Stimulated activated naive CD4-positive, alpha-beta T cell (primary cell): ENCODE measurements at places on chromosomes 4 and X.

GRCh38 chr4:165440415-165441158 is 61.8 kb downstream of the CPE start:
- DNase-seq = no peak

DNA sequence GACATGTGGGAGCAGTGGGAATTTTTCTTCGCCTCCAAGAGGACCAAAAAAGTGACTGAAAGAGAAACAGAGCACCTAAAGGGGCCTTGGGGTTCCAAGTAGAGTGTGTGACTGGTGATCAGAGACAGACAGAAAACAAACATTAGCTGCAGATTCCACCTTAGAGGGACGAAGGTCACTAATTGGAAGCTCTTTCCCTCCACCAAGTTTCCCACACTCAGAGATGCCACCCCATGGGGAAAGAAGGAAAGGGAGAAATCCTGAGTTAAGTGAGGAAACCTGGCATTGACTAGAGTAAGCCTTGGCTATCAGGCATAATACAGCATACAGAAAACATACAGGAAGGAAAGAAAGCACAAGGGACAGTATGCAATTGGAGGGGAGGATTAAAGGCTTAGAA is 90.9 kb downstream of the HNRNPD start:
- no peak for DNase-seq

GRCh38 chr4:36773467-36773866 is 471.1 kb upstream of the NWD2 start:
- no peak for DNase-seq

GRCh38 chrX:50635817-50636365 is 165.3 kb upstream of the DGKK start:
- no peak for DNase-seq

GRCh38 chrX:33725535-33726210 is 406.4 kb downstream of the FAM47A start:
- no peak for DNase-seq

DNA sequence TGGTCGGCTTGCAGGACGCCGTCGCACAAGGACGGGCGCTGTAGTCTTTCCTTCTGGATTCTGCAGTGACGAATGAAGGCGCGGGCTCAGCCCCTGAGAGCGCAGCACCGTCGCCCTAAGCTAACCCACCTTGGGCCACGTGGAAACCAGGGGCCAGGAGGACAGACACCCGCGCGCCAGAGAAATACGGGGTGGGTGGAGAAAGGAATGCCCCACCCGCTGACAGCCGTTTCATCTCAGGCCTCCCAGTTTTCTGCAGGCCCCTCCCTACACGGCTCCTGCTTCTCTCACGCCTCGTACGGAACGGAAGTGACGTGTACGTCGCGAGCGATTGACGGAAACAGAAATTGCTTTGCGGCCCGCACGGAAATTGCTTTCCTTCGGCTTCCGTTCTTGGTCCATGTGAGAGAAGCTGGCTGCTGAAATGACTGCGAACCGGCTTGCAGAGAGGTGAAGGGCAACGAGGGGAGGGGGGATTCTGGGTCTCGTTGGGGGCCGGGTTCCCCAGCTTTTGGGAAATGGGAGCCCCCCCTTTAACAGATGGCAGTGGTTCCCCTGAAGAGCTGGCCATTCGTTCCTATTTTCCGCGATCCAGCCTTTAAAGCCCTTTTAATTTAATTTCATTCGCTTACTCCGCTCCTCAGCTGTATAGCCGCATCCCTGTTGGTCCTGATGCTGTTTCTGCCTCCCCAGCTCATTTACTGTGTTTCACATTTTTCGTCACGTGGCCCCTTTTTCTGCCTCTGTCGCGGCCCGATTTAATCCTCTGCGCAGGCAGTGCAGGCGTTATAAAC is at the start of gene UTP14A:
Gene UTP14A, plus strand, starts transcription at position 378 of the 794 bp plus-strand sequence. Its CDS starts 47 bp downstream, at position 425.
- DNase-seq = peak; percentile 78

- no peak for DNase-seq
Measured at GRCh38 chr4:61162116-61162515, 38.0 kb upstream of the ADGRL3 start.

DNA sequence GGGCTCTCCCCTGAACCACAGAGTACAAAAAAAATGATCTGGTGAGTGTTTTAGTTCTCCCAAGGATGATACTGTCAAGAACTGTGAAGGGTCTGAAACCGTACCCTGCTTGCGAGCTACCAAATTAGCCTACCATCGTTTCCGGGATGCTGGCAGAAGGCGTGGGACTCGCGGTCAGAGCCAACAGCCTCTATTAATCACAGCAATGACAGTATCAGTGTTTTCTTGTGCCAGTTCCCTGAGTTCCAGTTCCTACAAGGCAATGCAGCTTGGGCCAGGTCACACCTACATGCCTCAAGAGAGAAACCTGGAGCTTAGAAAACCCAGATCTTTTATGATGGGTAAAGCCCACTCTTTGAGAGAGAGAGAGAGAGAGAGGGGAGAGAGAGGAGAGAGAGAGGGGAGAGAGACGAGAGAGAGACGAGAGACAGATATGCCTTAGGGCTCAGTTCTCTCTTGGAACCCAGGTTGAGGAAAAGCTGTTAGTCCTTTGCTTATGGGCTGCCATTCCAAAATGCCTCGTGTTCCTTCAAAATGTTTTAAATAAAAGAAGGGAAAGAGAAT is 327.8 kb downstream of the ARHGAP10 start:
- DNase-seq = no peak

GRCh38 chr4:54109241-54110018 is 9.5 kb downstream of the GSX2 start:
- no peak for DNase-seq

GRCh38 chr4:104549736-104550135 is 55.0 kb upstream of the CXXC4 start:
- no peak for DNase-seq
